NCI-H187 (cell line): ENCODE measurements at places on chromosomes 11 and 22.

- no peak for DNase-seq
Measured at GRCh38 chr11:127818625-127819024, 768.7 kb downstream of the ETS1 start.

- DNase-seq: no peak
Measured at GRCh38 chr11:121337078-121337477, 44.5 kb downstream of the SC5D start.

- no peak for DNase-seq
Measured at GRCh38 chr11:44638032-44638431, 72.6 kb downstream of the CD82 start.

- no peak for DNase-seq
Measured at GRCh38 chr22:23233752-23234408, 53.6 kb downstream of the BCR start.

- no peak for DNase-seq
Measured at GRCh38 chr22:43887391-43887790, 4.4 kb downstream of the PNPLA5 start.

GRCh38 chr11:22433517-22433916 lies 95.3 kb downstream of the SLC17A6 start:
- DNase-seq: no peak

DNA sequence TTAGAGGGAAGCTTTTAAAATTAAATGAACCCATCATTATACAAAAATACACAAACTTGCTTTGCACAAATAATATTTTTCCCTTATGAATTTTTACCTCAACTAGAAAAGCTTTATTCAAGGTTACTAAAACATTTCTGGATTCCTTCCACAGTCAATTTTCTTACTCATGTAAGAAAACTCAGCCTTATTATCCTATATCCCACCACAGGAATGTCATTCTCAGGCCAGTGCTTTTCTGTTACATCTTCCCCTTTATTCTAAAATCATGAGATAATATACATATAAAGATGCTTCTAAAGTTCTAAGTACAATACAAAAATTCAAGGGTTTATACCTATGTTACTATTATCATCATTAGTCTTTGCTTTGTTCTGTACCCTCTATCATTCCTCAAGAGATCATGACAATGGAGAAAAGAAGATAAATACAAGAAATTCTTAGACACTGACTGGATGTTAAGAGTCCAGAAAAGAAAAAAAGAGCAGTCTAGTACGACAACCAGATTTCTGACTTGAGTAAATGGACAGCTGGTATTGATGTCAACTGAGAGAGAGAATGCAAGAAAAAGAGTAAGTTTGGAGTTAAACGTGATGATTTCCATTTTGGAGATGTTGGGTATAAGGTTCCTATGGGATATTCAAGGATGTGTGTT lies 60.3 kb downstream of the MTMR2 start:
- no peak for DNase-seq

DNA sequence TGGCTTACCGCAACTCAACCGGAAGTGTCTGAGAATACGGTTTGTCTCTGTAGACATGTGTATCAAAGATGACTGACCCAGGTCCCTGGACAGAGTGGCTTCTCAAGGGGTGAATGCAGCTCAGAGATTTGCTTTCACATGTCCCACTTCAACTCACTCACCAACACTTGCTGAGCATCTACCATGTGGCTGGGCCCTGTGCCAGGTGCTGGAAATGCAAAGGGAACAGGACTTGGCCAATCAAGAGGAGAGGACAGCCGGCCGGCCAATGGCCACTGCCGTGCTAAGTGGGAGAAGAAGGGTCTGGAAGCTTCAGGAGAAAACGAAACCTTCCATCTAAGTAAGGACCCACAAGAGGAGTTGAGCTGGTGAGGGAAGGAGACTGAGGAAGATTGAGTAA lies 151.3 kb downstream of the CEP164 start:
- DNase-seq: no peak

- peak; percentile 64 for DNase-seq
Measured at GRCh38 chr11:13135385-13136271, 126.5 kb downstream of the RASSF10 start.

GRCh38 chr11:14300661-14301304 lies 58.2 kb downstream of the RRAS2 start:
- no peak for DNase-seq

DNA sequence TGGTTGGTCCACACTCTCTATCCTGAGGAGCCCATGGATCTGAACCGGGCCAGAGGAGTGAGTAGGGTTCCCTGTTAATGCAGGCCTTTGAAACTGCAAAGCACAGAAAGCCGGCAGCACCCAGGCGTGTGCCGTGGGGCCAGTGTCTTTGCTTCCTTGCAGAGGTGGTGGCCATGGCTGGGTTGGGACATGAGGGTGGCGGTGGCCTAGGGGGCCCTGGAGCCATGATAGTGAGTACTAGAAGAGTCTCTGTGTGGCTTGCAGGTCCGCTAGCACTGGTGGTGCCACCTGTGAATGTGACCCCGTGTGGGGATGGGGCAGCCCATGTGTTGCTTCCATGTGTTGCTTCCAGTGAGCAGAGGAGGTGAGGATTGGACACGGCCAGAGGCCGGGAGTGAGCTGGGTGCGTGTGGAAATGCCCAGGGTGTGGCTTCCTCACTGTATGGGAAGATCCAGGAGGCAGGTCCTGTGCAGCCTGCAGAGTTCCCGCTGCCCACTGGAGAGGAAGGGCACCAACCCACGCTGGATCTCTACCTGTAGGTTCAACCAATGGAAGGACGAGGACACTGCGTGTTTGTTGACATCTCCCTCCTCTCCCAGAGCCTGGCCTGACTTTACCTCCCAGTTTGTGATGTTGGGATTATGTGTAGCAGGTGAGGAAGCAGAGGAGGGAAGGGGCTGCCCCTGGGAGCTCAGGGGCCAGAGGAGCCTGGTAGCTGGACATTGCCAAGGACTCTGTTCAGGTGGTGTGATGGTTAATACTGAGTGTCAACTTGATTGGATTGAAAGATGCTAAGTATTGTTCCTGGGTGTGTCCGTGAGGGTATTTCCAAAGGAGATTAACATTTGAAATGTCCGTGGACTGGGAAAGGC lies 796.6 kb downstream of the TBC1D22A start:
- DNase-seq: no peak

DNA sequence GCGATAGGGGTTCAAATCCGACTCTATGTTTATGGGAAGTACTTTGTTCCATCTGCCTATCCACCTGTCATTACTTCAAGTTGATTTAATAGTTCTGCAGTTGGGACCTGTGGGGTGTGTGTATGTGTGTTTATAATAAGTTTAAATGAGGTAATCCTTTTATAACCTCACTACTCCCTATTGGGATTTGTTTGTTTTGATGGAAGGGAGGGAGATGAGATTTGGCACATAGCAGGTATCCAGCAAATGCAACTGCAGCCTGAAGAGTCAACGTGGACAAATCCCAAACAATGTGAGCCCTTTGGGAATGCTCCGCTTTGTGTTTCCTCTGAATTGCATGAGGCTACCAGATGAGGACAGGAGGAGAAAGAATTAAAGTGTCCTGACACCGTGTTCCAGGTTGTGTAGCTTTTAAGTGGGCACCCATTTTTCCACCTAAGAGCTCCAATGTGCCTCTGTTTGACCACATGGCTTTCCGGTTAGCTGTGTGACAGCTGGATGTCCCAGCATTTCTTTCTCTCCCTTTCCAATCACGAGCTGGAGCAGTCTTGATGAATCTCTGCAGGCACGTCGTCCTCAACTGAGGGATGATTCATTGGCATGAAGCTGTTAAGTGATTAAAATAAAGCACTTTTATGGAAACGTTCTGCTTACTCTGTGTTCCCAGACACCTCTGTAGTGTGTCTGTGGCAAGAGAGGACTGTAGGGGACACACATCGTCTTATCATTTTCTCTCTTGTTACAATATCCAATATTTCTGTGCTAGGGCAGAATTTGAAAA lies 610.7 kb downstream of the NTM start:
- DNase-seq: no peak

GRCh38 chr22:38758276-38758945 lies 2.6 kb upstream of the SUN2 start:
- no peak for DNase-seq

DNA sequence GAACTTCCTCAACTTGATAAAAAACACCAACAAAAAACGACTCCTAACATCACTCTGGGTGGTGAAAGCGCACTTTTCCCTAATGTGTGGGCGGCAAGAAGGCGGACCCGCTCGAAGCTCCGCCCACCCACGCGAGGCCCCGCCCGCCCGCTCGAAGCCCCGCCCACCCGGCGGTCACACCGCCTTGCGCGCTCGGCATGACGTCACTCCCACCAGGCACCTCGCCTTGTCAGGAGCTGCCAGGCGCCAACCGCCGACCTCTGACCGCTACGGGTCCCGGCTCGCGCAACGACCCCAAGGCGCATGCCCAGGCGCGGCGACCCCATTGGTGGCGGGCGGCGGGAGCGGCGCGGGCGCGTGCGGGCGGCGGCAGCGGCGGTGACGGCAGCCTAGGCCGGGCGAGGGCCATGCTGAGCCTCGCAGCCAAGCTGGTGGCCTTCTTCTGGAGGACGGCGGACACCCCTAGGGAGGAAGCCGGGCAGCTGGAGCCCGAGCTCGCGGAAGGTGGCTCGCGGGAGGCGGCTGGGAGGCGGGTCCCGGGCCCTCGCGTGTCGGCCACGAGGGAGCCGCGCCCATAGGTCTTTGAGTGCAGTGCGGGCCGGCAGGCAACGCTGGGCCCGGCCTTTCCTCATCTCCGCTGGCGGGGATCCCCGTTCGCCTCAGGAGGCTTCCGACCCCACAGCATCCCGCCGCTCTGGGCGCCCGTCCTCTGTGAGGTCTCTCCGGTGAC lies at the start of gene MOV10L1:
MOV10L1 (plus strand) TSS at position 325 of the 730 bp plus-strand sequence; CDS start at position 408, 83 bp downstream.
- no peak for DNase-seq

DNA sequence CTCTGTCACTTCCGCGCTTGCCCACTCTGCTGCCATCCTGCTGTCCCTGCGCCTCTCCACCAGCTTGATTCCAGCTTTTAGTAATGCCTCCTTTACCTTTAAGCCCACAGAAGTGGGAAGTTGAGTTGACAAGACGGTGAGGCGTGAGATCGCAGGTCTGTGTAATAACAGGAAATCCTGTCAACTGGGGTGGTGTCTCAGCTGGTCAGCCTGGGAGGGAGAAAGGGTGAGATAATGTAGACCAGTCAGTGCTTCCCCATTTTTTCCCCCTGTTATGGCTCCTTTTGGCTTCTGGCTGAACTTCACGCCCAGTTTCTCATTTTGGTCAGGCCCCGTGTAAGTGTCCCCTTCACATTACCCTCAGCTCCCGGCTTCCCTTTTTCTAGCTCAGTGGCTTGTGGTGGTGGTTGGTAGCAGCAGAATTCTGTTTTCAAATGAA lies 98.9 kb downstream of the TRAF6 start:
- DNase-seq: no peak

DNA sequence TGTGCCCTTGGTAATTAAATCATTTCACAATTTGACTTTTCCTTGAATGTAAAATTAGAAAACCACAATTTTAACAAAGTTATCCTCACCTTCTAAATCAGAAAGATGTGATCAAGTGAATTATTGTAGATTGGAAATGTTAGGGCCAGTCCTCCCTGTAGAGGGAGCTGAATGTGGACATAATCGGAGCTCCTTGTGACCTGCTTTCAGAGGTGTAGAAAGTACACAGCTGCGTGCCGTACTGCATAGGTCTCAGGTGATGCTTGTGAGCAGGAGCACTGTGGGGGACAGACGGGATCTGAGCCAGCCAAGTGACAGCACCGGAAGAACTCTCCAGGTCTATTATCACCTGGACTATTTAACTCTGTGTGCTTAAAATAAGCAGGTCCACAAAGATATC lies 338.0 kb downstream of the AASDHPPT start:
- no peak for DNase-seq

GRCh38 chr11:120827198-120827597 lies 196.7 kb upstream of the TBCEL start:
- no peak for DNase-seq

DNA sequence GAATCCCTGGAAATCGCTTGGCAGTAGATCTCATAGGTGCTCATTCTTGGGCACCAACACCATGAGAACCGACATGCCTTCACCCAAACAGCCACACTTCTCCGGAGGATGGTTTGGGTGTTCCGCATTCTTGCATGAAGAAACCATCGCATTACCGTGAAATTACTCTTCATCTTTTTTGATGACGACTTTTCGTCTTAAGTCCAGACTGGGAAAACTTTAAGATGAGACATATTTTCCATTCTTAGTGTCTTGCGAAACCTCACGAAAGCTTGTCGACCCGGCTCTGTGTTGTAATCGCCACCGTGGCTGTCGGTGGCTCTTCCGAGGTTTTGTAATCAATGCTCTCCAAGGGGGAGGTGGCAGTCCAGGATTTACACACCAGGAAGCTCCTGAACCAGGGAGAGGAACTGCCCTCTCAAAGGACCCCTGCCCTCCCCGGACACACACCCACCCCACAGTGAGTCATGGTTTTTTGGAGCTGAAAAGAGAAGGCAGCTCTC lies 1.7 kb downstream of the TOM1 start:
- no peak for DNase-seq

DNA sequence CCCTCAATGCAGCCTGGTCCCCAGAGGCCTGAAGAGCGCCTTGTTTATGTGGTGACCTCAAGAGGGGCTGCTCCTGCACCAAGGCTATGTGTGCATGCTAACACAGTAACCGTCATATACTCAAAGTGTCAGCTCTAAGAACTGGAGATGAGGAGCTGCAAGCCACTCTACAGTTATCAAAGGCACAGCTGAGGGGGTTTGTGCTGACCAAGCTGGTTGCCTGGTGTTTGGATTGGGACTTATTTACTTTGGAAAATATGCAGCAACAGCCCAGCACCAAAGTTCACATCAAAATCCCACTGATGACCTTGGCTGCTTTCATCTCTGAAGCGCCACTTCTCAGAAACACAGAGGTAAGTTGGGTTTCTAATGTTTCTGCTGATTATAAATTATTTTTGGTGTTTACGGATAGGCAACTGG lies at the start of gene SERPIND1:
SERPIND1 (plus strand) TSS at position 321 of the 420 bp plus-strand sequence. CDS start 5,200 bp downstream, outside the sequence.
- no peak for DNase-seq

- DNase-seq: no peak
Measured at GRCh38 chr11:131662993-131663392, 292.6 kb downstream of the NTM start.

DNA sequence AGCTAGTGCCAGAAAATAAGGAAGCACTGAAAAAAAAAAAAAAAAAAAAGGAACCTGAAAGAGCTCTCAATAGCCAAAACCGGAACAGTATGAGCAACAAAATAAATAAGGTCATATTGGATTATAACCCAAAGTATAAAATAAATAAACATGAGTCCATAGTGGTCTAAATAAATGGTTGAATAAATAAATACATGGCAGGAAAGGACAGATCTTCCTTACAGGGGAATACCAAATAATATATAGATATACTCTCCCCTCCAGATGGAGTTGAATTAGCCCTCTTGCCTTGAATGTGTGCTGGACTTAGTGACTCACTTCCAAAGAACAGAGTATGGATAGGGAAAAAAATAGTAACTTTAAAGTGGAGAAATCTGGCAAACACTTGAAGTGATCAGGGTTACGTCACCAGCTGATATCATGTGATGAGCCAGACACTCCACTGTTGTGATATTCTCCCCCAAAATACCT lies 14.3 kb upstream of the ARRB1 start:
- no peak for DNase-seq

DNA sequence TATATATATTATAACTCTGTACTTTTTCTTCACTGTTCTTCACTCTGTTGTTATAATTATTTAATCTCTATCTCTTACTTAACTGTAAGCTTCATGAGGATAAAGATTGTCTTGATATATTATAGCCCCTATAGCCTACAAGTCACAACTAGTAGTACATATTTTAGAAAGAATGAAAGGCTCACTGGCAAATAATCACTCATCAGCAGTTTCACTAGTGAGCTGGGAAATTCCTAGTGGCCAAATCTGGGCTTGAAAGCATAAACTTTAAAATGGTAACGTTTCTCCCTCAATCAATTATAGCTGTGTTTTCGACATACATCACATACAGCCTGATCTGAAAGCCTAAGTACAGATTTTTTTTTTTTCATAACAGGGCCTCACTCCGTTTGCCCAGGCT lies 42.5 kb downstream of the CTSC start:
- DNase-seq: no peak
